Caco-2 (cell line): ENCODE measurements at places on chromosomes 2 and 18.

DNA sequence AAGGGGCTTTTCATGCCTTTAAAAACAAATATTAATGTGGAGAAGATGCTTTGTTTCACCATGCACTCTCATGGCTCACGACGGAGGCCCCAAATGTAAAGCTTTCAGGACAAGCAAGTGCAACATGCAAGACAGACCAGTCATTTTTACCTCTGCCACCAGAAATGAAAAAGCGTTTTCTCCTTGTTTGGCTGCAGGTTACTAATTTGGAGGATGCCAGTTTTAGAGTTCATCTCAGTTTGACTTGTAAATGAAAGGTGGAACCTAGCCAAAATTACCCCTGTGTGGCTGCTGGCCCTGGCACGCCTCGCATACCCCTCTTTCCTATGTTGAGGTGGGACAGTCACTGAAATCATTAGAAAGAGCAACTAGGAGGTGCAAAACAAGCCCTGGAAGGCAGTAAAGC lies 138.6 kb downstream of the BCL2 start:
- H3K36me3 ChIP-seq = no peaks in the 10 kb centered on the region
- DNase-seq = no peak
- peaks cover 6% of the 10 kb centered on the region for H3K4me1 ChIP-seq
- H3K27ac ChIP-seq = no peak overlapping the region

- DNase-seq = no peak
- no peaks in the 10 kb centered on the region for H3K36me3 ChIP-seq
- no peaks in the 10 kb centered on the region for H3K27me3 ChIP-seq
- H3K27ac ChIP-seq = no peak overlapping the region
Observed at GRCh38 chr18:70132999-70133398, 72.5 kb downstream of the RTTN start.

DNA sequence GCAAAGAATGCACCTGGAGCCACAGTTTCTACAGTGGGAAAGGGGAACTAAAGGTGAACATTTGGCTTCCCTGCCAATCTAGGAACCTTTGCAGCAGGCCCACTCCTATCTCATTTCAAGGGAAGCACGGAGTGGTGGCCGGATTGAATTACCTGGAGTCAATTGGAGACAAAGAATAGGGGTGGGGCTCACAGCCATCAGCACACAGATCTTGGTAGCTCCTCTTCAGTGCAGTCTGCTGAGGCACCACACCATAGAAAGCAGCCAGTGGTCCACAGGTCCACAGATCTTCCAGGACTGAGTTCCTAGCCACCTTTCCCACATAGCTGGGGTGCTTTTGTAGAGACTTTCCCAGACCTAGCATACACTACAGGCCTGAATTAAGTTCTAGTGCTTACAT lies 43.5 kb upstream of the NXPH2 start:
- no peak overlapping the region for H3K27ac ChIP-seq
- no peak overlapping the region for H3K4me3 ChIP-seq
- H3K4me1 ChIP-seq = no peaks in the 10 kb centered on the region
- DNase-seq = no peak
- no peaks in the 10 kb centered on the region for H3K27me3 ChIP-seq

DNA sequence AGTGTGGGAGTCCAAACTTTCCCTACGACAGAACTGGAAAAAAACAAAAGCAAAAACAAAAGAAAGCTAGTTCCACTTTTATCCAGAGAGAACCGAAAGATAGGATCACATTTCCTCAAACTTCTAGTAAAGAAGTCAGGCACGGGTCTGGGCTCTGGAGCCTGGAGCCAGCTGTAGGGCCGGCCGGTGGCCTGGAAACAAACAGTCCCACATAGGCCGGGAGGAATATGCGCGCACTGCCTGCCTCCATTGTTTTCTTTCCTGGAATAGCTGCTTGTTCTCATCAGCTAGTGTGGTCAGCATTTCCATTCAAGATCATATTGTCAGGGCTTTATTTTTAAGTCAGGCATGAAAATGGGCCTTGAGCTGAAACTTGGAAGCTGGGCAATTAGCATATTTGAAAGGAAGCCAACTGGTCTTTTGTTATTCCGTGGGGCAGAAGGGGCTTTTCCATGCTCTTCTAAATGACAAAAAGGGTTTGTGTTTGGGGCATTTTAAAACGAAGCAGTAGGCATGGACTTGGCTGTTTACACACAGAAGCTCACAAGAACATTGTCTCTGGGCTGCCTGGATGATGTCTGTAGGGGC lies 58.7 kb upstream of the RFX8 start:
- no peaks in the 10 kb centered on the region for H3K36me3 ChIP-seq
- H3K4me1 ChIP-seq = no peaks in the 10 kb centered on the region
- DNase-seq = no peak

GRCh38 chr2:147549054-147549453 lies 295.8 kb upstream of the ACVR2A start:
- no peak overlapping the region for H3K4me3 ChIP-seq
- H3K27ac ChIP-seq = no peak overlapping the region
- no peaks in the 10 kb centered on the region for H3K27me3 ChIP-seq
- DNase-seq = no peak
- no peaks in the 10 kb centered on the region for H3K36me3 ChIP-seq
